H9 (cell line): ENCODE measurements at places on chromosomes 3 and 15. TPM values are rescaled to one million over a fixed set of nuclear protein-coding genes. Genes with fewer than 3 reads are reported as not detected.

- no peak overlapping the region for H3K4me3 ChIP-seq
- H3K36me3 ChIP-seq, result no peaks in the 10 kb centered on the region; the same call in 1 of the 3 replicates
- no peaks in the 10 kb centered on the region for H3K27me3 ChIP-seq
- H3K4me1 ChIP-seq, result peaks cover 28% of the 10 kb centered on the region
Observed at GRCh38 chr3:172154768-172155664, 115.6 kb downstream of the FNDC3B start.

DNA sequence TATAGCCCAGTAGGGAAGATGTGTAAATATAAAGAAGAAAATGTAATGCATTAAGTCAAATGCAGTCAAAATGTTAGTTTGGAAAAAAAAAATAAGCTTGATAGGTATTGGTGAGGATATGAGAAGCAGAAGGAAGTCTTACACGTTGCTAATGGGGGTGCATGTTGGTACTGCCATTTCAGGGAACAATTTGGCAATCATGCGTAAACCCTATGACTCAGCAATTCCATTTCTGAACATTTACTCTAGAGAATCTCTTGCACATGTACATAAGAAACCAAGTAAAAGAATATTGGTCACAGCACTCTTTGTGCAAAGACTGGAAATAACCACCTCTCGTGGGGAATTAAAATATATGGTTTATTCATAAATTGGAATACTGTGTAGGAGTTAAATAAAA is 35.5 kb upstream of the TIMP4 start:
- no peak overlapping the region for H3K4me3 ChIP-seq
- DNase-seq, result no peak
- H3K36me3 ChIP-seq, result no peaks in the 10 kb centered on the region
- no peaks in the 10 kb centered on the region for H3K4me1 ChIP-seq
- no peaks in the 10 kb centered on the region for H3K27me3 ChIP-seq

DNA sequence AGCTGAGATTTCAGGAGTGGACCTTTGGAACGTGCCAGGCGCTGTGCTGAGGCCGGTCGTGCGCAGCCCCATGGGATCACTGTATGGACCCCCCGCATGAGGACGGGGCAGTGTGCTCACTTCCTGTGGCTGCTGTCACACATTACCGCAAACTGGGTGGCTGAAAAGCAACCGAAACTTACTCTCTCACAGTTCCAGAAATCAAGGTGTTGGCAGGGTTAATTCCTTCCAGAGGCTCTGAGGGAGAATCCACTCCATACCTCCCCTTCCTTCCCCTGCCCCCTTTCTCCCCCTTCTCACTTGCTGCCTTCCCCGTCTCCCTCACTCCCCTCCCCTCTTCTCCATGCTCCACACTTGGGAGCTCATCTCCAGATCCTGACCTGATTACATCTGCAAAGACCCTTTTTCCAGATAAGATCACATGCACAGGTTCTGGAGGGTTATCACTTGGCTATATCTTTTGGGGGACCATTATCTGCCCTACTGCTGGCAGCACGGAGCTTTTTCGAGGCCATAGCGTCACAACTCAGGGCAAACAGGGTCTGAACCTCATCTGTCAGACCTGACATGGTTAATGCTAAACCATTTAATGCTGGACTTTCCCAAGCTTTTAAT is 41.2 kb downstream of the KLF13 start:
- H3K27ac ChIP-seq, result no peak overlapping the region
- H3K27me3 ChIP-seq, result no peaks in the 10 kb centered on the region
- DNase-seq, result no peak
- H3K36me3 ChIP-seq, result peaks cover 25% of the 10 kb centered on the region
- peaks cover 20% of the 10 kb centered on the region for H3K4me1 ChIP-seq

The CELF6 gene
- total RNA-seq, result 0.13 and 0.18 TPM in 2 replicates

The CYP19A1 gene
- total RNA-seq, result not detected in 2 replicates
